ENCODE measurements at places on chromosomes 1 and 21.

DNA sequence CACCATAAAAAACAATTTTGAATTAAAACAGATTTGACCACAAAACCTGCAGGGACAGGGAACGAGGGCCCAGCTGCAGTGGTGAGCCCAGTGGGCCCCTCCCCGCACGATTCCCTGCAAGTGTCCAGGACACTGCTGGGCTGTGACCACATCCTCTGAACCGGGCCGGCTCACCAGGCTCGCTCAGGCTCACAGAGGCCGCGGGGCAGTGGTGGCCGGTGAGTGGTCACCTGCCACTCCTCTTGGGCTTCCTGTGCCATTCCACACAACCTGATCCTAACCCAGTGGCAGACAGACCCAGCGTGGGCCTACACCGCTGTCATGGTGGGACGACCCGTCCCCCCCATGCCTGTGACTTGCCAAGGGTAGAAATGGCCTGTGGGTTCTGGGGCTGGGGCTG lies 36.5 kb upstream of the RIPK4 start:
- H3K27me3 ChIP-seq: no peaks in the 10 kb centered on the region
- H3K27ac ChIP-seq: no peak overlapping the region
- H3K36me3 ChIP-seq: peaks cover 54% of the 10 kb centered on the region
- H3K4me1 ChIP-seq: no peaks in the 10 kb centered on the region

DNA sequence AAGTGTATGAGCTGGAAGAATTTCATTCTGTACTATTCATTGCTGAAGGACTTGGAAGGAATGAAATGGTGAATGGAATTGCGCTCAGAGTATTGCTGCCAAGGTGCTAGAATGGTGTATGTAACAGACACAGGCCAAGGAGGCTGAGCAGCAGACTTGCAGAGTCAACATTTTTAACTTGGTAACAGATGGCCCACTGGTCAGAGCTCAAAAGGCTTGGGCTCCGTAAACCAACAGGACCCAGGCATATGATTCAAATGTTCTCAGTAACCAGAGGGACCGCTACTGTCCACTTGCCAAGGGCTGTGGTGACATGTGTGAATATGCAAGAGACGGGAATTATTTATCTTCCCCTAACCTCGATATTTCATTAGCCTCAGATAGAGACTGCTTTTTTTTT lies 28.8 kb upstream of the PTGFRN start:
- H3K27me3 ChIP-seq: no peaks in the 10 kb centered on the region
- peaks cover 10% of the 10 kb centered on the region for H3K4me1 ChIP-seq
- no peak overlapping the region for H3K4me3 ChIP-seq
- H3K36me3 ChIP-seq: no peaks in the 10 kb centered on the region
- no peak for DNase-seq

DNA sequence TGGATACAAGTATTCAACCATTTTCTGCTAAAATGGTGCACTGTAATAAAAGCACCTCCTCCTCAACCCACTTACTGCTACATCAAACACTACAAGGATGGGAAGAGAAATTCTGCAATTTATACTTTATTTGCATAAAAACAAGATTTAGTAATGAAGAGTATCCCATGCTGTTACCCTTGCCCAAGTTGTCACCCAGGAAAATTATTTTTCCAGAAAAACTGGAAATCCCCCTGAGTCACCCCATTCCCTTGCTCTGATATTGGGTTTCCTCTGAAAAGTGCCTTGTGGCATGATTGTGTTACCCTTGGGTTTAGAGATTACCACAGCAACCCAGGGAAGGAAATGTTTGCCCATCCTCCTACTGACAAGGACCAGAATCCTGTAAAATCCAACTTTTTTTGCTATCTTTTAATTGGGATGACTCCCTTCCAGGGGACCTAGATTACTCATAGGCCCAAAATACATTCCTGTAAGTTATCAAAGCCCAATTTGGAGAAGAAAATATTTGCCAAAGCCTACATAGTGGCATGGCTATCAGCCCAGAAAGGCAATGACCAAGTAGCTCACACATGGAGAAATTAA lies 16.5 kb upstream of the ZC3H11B start:
- no peaks in the 10 kb centered on the region for H3K27me3 ChIP-seq
- no peaks in the 10 kb centered on the region for H3K4me1 ChIP-seq
- no peak for DNase-seq
- H3K4me3 ChIP-seq: no peak overlapping the region

- H3K27ac ChIP-seq: no peak overlapping the region
- no peak for DNase-seq
- H3K4me1 ChIP-seq: no peaks in the 10 kb centered on the region
- H3K36me3 ChIP-seq: no peaks in the 10 kb centered on the region
Observed at GRCh38 chr21:34182436-34182835, 109.1 kb downstream of the MRPS6 start.

DNA sequence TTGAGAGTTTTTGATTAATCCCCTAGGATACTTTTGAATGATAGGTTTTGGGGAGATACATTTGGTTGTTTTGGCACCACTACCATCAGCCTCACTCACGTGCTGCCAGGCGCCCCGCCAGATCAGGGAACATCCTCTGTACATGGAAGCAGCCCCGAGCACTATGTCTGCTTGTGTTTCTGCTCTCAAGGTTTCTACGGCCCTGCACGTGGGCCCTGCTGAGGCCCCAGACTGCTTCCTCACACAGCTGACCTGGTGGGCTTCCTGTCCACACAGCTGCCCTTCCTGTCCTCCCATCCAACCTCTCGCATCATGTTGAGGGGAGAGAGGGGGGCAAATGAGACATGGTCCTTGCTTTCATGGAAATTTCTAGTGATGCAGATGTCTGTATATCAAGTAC lies 20.0 kb downstream of the ADARB1 start:
- no peak for DNase-seq
- no peak overlapping the region for H3K4me3 ChIP-seq
- peaks cover 45% of the 10 kb centered on the region for H3K4me1 ChIP-seq
- H3K27me3 ChIP-seq: no peaks in the 10 kb centered on the region
- no peaks in the 10 kb centered on the region for H3K36me3 ChIP-seq
- peak overlapping the region; percentile 41 for H3K27ac ChIP-seq

DNA sequence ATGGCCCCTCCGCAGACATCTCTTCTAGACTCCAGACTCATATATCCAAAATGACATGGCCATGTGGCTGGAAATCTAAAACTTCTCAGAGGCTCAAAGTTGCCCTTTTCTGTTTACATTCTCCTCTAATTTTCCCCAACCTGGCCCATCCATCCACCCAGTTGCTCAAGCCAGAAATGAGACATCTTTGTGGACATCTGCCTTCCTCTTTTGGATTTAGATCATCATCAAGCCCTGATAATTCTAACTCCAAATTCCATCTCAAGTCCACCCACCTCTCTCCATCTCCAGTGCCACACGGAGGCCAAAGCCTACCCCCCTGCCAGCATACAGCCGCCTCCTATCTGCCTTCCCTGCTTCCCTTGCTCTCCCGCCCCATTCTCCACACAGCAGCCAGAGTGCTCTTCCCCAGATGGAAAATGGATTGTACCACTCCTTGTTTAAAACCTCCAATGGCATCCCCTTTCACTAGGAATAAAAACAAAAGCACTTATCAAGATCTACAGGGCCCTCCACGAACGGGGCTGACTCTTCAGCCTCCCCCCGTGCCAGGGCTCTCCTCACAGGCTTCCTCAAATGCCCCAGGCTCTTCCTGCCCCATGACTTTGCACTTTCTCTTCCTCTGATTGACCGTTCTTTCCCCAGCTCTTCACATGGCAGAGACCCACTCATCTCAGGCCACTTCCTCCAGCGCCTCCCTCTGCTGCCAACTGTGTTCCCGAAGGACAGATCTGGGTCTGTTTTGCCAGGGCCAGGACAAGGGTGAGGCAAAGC lies 40.1 kb downstream of the SYT6 start:
- H3K27ac ChIP-seq: peak overlapping the region; percentile 72
- no peaks in the 10 kb centered on the region for H3K27me3 ChIP-seq
- H3K4me3 ChIP-seq: no peak overlapping the region
- DNase-seq: no peak
- peaks cover 20% of the 10 kb centered on the region for H3K4me1 ChIP-seq

GRCh38 chr1:37284053-37284452 lies 190.3 kb upstream of the ZC3H12A start:
- no peak overlapping the region for H3K4me3 ChIP-seq
- no peak for DNase-seq
- no peaks in the 10 kb centered on the region for H3K4me1 ChIP-seq

DNA sequence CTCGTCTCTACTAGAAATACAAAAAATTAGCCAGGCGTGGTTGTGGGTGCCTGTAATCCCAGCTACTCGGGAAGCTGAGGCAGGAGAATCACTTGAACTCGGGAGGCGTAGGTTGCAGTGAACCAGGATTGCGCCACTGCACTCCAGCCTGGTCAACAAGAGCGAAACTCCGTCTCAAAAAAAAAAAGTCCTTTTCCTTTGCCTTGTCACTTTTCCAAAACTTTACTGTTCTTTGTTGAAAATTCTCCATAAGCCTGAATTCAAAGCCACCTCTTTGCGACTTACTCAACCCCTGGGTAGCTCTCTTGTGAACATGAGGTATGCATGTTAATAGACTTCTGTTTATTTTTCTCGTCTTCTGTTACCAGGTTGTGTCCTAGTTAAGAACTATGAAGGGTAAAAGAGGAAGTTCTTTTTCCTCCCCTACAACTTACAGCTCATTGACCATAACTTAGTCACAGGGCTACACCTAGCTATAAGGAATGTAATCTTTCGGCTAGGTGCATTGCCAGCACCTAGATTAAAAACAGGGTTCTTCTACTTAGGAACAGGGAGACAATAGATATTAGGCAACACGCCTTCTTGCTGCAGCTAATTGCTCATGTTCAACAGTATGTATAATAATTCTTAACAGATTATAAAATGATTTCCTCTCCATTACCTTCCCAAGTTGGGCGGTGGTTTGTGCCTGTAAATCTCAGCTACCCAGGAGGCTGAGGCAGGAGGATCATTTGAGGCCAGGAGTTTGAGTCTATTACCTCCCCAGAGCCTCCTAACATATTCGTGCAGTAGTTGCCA lies 40.9 kb downstream of the PTAFR start:
- no peaks in the 10 kb centered on the region for H3K36me3 ChIP-seq
- peaks cover 73% of the 10 kb centered on the region for H3K4me1 ChIP-seq
- peak; percentile 76 for DNase-seq
- H3K27me3 ChIP-seq: no peaks in the 10 kb centered on the region
- H3K4me3 ChIP-seq: no peak overlapping the region
- H3K27ac ChIP-seq: peak overlapping the region; percentile 79

GRCh38 chr1:66320231-66320630 lies 213.7 kb upstream of the SGIP1 start:
- H3K27ac ChIP-seq: no peak overlapping the region
- no peaks in the 10 kb centered on the region for H3K27me3 ChIP-seq
- H3K4me1 ChIP-seq: peaks cover 3% of the 10 kb centered on the region
- no peak overlapping the region for H3K4me3 ChIP-seq
- no peaks in the 10 kb centered on the region for H3K36me3 ChIP-seq

GRCh38 chr1:46615735-46616134 lies 876 bp downstream of the MOB3C start:
- H3K27ac ChIP-seq: peak overlapping the region; percentile 85
- H3K4me1 ChIP-seq: peaks cover 60% of the 10 kb centered on the region
- H3K36me3 ChIP-seq: no peaks in the 10 kb centered on the region
- peak overlapping the region; percentile 86 for H3K4me3 ChIP-seq
- no peak for DNase-seq

- no peaks in the 10 kb centered on the region for H3K36me3 ChIP-seq
- no peak overlapping the region for H3K27ac ChIP-seq
- no peak overlapping the region for H3K4me3 ChIP-seq
- no peaks in the 10 kb centered on the region for H3K4me1 ChIP-seq
- no peak for DNase-seq
Observed at GRCh38 chr1:116732726-116733125, 21.5 kb upstream of the CD2 start.

DNA sequence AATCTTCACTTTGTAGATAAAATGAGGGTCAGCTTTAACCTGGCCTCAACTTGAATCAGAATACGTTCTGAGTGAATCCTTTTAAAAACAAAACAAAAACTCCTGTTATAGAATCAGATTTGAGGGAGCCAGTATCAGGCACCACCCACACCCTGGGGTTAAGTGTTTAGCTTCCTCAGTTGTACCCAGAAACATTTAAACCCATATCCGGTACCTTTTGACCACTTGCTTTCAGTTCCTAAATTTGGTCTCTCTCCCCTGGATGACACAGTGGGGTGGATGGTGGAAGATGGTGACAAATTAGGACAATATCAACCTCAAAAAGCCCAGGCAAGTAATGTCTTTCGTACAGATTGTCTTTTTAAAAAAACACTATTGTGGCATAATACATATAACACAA lies 10.4 kb downstream of the KLHDC7A start:
- no peaks in the 10 kb centered on the region for H3K4me1 ChIP-seq
- no peak for DNase-seq
- H3K27ac ChIP-seq: no peak overlapping the region
- no peaks in the 10 kb centered on the region for H3K27me3 ChIP-seq
- no peak overlapping the region for H3K4me3 ChIP-seq

GRCh38 chr1:179818743-179819173 lies 58.8 kb downstream of the TOR1AIP2 start:
- no peak overlapping the region for H3K27ac ChIP-seq
- peaks cover 11% of the 10 kb centered on the region for H3K4me1 ChIP-seq

DNA sequence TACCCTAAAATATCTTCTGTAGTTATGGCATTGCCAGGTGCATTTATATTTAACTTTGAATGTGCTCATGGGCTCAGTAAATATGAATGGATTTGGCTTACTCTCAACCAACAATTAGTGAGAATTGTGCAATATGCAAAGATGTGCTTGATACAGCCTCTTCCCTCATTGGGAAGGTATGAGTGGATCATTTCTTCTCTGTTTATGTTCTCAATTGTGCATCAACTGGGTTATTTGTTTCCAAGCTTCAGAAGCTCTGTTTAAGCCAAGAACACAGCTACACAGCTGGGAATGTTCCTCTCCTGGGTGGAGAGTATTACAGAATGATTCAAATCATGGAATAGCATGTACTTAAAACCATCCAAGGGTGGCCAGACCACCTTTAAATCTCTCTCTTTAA lies 17.6 kb upstream of the MAP1LC3C start:
- H3K27me3 ChIP-seq: no peaks in the 10 kb centered on the region
- H3K27ac ChIP-seq: no peak overlapping the region
- H3K36me3 ChIP-seq: no peaks in the 10 kb centered on the region
